ENCODE measurements at places on chromosomes 2 and 18.
A peak's percentile ranks its signal among the peaks of the same experiment; 100 is the strongest.

- no peak for DNase-seq
These were observed 3.0 kb upstream of the UGT1A9 start for GRCh38 chr2:233668605-233669260.

DNA sequence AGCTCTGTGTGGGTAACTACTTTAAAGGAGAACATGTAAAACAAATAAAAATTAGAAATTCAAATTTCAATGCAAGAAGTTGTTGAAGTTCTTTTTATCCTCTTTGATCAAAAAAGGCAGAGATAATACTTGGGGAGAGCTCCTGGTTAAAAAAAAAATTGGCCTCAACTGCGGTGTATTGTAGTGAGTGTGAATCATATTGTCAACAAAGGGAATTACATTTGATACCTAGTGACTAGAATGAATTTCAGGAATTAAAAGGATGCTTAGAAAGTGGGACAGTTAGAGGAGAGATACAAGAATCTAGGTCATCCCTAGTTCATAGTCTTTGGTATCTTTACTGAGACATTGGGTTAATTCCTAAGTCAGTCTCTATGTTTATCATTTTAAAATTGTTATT lies 473.0 kb downstream of the CCDC85A start:
- DNase-seq, result no peak

DNA sequence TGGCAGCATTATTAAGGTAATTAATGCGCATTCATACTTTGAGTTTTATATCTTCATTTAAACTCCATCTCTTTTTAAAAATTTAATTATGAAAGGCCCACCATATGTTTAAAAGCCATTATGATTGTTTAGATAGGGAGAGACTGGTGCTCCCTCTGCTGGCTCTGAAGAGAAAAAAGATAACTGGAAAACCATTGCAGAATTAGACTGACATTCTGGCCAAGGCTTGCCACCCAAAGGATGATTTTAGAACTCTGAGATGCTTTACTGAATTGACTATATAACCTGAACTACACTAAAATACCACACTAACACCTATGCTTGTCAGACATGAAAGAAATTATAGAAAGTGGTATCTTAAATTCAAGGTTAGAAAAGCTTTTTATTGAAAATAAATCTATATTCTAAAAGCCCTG lies 127.6 kb upstream of the SPOPL start:
- DNase-seq, result no peak

- no peak for DNase-seq
These were observed 160.5 kb downstream of the XIRP2 start for GRCh38 chr2:167048829-167049228.

GRCh38 chr2:234368861-234369261 lies 128.0 kb downstream of the ARL4C start:
- peak; percentile 81 for DNase-seq

DNA sequence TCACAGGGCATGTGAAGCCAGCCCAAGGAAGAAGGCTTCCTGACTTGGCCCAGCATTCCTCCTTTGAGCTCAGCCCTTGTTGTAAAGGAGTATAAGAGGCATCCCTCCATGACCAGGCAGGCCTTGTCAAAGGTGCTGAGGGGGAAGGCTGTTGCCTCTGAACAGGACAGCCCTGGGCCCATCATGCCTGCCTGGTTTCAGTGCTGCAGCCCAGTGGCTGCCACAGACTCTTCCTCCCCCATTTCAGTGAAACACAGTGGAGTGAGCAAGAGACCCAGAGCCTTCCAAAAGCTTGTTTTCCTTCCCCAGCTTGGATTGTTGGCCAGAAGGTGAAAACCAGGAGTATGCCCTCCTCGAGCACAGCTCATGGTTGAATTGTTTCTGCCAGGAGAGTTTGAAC lies 19.9 kb upstream of the RPL37A start:
- no peak for DNase-seq

DNA sequence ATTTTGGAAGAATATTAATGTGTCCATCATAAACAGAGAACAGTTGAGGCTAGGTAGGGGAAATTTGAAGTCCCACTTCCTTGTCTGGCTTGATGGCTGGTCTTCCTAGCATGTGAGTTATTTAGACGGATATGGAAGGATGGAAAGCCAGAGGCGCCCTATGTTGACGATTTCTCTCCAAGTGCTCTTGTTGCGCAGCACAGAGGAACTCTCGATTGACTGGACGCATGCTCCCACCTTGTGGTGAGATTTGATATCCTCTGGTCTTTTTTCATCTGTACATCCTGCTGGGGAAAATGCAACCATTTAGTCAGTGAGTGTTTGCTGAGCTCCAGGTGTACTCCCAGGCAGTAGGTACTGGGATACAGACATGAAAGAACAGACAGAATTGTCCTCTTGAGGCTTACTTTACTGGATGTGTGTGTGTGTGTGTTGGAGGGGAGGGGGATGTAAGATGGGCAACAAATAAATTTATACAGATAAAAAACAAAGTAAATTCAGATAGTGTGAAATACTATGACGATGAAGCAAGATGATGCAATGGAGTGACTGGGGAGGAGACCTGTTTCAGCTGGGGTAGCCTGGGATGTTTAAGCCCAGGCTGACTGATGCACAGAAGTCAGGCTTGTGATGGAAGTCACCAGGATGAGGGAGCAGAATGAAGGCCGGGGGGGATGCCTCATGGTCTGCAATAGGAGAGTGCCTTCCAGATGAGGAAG lies 137.2 kb downstream of the TRIM43 start:
- peak; percentile 77 for DNase-seq

DNA sequence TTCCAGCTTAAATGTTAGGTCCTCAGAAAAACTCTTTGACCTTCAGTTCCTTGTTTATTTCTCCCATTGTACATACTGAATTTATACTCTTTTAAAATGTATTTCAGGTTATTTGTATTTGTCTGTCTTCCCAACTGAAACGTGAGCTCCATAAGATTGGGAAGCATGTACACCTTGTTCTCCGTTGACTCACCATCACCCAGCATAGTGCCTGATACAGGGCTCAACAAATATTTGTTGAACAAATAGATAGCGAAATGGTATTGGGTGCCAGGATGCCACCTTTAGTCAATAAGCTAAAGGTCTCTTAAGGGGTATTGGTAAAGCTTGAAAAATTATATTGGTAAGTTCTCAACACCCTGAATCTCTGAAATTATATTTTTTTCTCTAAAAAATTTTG lies 1841.3 kb upstream of the CELF4 start:
- DNase-seq, result no peak

DNA sequence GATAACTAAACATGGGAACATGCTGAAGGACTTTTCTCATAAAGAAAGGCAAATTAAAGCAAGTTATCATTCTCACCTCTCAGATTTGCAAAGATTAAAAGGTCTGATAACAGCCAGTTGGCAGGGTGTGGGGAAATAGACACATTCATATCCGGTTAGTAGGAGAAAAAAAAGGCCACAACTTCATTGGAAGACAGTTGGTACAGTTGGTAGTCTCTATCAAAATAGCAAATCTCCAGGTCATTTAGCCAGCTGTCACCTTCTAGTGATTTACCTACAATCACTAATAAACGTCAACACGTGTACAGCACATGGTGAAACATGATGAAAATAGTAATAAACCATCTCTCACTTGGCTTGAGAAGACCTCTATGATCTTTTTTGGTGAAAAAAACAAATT lies 16.6 kb downstream of the INPP5D start:
- DNase-seq, result no peak

DNA sequence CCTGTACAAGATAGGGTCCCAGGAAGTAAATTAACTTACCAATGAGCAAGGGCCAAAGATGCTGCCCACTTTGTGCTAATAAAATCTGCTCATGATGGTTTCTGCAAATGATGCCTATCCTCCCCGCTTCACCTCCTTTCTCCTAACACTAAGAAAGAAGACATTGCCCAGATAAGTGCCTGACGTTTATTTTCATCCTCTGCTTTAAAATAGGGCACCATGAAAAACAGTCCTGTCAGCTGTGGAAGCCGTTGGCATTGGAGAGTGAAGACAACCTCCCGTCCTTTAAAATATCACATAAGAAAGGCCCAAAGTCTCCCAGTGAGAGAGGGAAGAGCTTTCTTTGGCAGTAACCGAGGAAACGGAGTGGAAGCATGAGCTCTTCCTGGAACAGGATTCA lies 1.7 kb upstream of the TXNDC2 start:
- DNase-seq, result no peak

- no peak for DNase-seq
These were observed 80.2 kb downstream of the ASAP2 start for GRCh38 chr2:9286554-9287399.

All from lower leg skin (tissue), 4 donors.